ENCODE measurements at places on chromosomes 2 and 18.

DNA sequence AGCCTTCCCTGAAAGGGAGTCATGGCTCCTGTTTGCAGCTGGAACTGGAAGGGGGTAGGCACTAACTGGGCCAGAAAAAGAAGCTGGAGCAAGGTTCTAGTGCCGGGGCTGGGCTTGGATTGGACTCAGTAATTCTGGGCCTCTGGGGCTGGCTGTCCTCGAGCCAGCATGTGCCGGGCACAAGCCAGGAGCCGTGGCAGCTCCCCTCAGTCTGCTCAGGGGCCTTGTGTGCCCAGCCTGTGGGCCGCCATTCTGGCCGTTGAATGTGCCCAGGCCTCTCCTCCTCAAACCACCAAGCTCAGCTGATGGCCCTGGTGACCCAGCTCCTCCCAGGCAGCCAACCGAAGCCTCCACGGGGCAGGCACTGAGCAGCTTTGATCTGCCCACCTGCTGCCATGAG lies 119.6 kb downstream of the KLHL29 start:
- DNase-seq, result no peak

- DNase-seq, result no peak
These were observed 89.3 kb downstream of the MBD5 start for GRCh38 chr2:148110184-148110583.

GRCh38 chr2:175478096-175478768 lies 296.7 kb upstream of the ATP5MC3 start:
- no peak for DNase-seq

DNA sequence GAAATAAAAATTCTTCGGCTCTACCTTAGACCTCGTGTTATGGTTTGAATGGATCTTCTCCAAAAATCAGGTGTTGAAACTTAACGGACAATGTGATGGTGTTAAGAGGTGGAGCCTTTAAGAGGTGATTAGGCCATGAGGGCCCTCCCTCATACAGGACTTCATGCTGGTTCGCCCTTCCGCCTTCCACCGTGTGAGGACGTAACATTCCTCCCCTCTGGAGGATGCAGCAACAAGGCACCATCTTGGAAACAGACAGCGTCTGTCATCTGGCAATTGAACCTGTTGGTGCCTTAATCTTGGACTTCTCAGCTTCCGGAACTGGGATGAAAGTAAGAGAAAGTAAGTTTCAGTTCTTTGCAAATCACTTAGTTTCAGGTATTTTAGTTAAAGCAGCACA lies 126.3 kb upstream of the SPRED2 start:
- no peak for DNase-seq

GRCh38 chr2:30421604-30422443 lies 25.2 kb upstream of the LCLAT1 start:
- DNase-seq, result peak; percentile 22

- DNase-seq, result no peak
These were observed 98.6 kb downstream of the BCL2L11 start for GRCh38 chr2:111219285-111219684.

DNA sequence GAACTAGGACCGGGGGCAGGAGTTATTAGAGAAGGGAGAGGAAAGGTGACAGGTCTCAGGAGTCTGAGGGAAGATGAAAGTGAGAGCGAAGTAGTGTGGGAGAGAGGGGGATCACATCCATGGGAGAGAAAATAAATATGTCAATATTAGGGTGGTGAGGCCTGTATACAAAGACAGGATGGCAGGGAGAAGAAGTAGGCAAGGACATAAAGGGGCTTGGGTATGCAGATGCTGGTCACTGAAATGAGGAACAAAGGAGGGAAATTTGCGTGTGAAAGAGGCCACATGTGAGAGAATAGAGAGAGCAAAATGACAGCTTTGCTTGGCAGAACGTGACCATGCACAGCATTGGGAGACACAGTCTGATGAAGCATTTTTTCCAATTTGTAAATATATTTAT lies 13.6 kb downstream of the METAP1D start:
- DNase-seq, result no peak

- DNase-seq, result no peak
These were observed 1052.6 kb upstream of the PIK3C3 start for GRCh38 chr18:40902436-40902835.

GRCh38 chr18:59735269-59735860 lies 38.1 kb upstream of the CCBE1 start:
- no peak for DNase-seq

DNA sequence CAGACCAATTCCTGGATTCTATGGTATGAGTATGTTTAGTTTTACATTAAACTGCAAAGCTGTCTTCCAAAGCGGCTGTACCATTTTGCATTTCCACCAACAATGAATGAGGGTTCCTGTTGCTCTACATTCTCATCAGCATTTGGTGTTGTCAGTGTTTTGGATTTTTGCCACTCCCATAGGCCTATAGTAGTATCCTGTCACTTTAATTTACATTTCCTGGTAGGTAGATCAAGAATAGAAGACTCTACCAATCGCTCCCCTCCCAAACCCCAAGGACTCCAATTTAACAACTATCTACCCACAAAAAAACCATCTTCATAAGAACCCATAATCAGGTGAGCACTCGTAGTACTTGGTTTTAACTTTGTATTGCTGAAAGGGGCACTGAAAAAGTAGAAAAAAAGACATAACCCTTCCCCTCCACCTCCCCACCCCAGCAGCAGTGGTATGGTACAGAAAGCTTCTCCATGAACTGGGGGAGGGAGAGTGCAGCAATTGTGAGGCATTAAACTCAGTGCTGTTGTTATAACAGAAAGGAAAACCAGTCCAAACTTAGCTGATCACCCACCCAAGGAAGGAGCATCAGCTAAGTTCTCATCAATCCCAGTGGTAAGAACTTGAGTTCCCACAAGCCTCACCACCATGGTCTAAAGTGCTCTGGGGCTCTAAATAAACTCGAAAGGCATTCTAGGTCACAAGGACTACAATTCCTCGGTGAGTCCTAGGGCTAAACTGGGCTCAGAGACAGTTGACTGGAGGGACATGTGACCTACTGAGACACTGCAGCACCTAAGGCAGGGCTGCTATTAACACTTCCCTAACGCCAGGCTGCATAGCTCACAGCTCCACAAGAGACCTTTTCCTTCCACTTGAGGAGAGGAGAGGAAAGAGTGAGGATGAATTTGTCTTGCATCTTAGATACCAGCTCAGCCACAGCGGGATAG lies 35.5 kb upstream of the CYTIP start:
- no peak for DNase-seq

GRCh38 chr18:44245019-44245418 lies 435.7 kb upstream of the SETBP1 start:
- no peak for DNase-seq

- DNase-seq, result no peak
These were observed 51.7 kb downstream of the ARMC9 start for GRCh38 chr2:231250146-231250545.

DNA sequence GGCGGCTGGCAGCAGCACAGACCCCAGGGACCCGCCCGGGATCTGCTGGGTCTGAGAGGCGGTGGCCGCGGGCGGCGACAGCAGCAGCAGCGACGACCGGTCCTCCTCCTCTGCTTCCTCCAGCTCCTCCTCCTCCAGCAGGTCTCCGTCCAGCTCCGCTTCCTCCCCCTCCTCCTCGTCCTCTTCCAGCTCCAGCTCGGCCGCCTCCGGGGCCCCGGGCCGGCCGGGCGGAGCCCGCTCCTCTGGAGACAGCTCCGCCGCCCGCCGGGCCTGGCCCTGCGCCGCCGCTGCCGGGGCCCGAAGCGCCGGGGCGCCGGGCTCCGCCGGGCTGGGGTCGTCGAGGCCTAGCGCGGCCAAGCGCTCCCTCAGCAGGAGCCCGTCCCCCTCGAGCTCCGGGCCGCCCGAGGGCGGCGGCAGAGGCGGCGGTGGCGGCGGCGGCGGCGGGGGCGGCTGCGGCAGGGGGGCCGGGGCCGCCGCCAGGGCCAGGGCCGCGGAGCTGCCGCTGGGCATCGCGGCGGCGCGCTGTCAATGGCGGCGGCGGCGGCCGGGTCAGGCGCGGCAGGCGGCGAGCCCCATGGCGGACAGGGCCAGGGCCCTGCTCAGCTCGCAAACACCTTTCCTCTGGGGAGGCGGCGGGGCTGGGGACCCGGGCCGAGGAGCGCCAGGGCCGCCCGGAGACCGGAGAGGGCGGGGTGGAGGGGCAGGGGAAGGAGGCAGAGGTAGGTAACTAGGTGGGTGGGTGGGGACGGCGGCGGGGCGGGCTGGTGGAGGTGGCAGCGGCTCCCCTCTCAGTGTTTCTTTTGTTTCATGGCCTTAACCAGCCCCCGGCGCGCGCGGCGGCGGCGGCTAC lies 445 bp downstream of the MEX3C start:
- DNase-seq, result peak; percentile 37

DNA sequence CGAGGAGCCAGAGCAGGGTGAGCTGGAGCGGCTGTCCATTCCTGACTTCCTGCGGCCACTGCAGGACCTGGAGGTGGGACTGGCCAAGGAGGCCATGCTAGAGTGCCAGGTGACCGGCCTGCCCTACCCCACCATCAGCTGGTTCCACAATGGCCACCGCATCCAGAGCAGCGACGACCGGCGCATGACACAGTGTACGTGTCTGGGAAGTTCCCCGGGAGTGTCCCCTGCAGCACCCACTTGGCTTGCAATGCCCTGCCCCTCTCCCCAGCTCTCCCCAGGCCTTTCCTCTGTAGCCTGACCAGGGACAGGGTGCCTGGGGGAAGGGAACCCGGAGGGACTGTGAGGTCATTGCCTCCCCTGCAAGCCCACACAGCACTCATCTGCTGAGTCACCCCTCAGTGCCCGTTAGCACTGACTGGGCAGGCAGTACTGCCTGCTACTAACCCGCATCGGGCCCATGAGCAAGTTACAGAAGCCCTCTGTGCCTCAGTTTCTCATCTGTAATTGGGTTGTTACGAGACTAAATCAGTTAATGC lies 29.4 kb upstream of the GMPPA start:
- DNase-seq, result no peak

- no peak for DNase-seq
These were observed 232.5 kb downstream of the TDRD15 start for GRCh38 chr2:21356086-21356856.

All from activated T-cell treated with anti-CD3 and anti-CD28 coated beads for 48 hours (primary cell).